ENCODE measurements at places on chromosomes 1 and 21.

DNA sequence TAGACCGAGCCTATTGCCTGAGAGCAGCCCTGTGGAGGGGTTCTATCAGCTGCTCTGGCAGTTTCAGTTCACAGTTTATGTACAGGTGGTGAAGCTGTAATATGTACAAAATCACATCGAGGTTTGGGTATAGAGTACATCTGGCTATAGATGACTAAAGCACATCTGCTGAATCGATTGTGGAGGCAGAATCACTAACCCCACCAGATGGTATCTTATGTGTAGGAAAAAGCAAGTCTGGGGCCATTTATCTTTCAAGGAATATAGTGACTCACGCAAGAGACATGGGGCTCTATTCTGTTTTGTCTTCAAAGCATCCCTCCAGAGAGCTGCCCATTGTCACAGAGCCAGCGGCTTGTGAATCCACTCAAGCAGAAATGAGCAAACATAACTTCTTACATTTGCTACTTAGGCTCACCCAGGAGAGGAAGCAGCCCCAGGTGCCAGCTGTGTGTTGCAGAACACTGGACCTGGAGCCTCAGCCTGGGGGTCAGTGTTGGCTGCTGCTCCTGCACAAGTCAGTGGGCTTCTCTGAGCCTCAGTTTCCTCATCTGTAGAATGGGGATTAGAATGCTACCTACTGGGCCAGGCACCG is 21.3 kb downstream of the MIIP start:
- peak; percentile 33 for DNase-seq

GRCh38 chr1:4585216-4585615 is 69.2 kb upstream of the AJAP1 start:
- DNase-seq, result peak; percentile 2

GRCh38 chr21:27700974-27701614 is 734.2 kb upstream of the ADAMTS5 start:
- DNase-seq, result peak; percentile 50

DNA sequence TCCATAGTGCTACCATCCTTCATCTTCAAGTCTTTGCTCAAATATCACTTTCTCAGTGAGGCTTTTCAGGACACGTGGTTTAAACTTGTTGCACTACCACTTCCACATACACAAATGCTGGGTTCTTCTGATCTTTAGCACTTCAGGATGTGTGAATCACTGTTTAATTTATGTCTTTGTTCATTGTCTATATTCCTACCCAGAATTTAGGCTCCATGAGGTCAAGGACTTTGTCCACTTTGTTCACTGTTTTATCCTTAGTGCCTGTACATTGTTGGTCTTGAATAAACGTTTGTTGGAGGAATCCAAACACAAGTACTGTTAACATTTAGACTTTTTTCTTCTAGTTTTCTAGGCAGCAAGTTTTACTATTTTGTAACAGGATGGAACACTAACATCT is 42.6 kb upstream of the RALGPS2 start:
- DNase-seq, result no peak

DNA sequence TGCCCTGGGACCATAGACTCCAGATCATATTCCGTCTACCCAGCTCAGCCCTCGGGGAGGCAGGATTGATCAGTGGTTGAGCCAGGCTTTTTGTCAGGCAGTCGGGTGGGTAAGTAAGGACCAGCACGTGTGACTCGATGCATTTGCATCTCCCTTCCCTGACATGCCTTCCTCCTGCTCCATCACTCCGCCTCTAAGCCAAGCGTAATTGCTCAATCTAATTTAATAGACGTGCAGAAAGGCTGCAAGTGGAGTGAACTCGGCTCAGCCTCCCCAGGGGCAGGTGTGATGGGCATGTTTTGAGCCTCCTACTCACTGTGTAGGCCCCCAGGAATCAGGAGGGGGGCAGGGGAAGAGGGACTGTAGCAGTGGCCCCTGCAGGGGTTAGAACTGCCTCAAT is 34.6 kb upstream of the GRIK3 start:
- no peak for DNase-seq

GRCh38 chr21:31848326-31848985 is 24.4 kb upstream of the HUNK start:
- DNase-seq, result no peak

GRCh38 chr1:196527919-196528318 is 80.3 kb downstream of the KCNT2 start:
- DNase-seq, result no peak

- DNase-seq, result no peak
Observed at GRCh38 chr1:212402666-212403321, 11.9 kb downstream of the PACC1 start.

- no peak for DNase-seq
Observed at GRCh38 chr1:25080294-25081209, 150.5 kb upstream of the RUNX3 start.

GRCh38 chr1:207453710-207454045 is 450 bp upstream of the CR2 start:
- DNase-seq, result no peak

DNA sequence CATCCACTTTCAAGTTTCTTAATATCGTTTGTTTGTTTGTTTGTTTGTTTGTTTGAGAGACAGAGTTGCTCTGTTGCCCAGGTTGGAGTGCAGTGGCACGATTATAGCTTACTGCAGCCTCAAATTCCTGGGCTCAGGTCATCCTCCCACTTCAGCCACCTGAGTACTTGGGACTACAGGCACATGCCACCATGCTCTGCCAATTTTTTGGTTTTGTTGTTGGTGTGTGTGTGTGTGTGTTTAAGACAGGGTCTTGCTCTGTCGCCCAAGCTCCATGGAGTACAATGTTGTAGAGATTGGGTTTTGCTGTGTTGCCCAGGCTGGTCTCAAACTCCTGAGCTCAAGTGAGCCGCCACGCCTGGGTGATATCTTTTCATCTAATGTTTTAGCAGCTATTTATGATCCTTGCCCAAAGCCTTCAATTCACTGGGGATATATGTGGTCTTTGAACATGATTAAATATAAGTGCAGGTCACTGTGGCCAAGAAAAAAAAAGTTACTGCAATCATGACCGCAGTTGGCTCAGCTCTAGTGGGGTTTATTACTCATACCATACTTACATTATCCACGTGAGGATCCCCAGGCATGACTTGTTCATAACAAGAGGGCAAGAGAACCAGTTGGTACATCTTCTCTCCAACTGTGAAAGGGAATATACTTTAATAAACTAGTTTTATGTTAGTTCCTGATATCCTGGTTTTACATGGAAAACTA is 8.0 kb downstream of the RRP1B start:
- no peak for DNase-seq

- no peak for DNase-seq
Observed at GRCh38 chr1:36365381-36365780, 20.3 kb downstream of the STK40 start.

GRCh38 chr1:213761845-213762407 is 225.8 kb upstream of the PROX1 start:
- peak; percentile 22 for DNase-seq

- DNase-seq, result no peak
Observed at GRCh38 chr1:186289943-186290545, 85.0 kb downstream of the TPR start.

- DNase-seq, result no peak
Observed at GRCh38 chr1:47201179-47201578, 11.3 kb upstream of the PDZK1IP1 start.

GRCh38 chr1:118008011-118008410 is 78.5 kb downstream of the WDR3 start:
- DNase-seq, result no peak

DNA sequence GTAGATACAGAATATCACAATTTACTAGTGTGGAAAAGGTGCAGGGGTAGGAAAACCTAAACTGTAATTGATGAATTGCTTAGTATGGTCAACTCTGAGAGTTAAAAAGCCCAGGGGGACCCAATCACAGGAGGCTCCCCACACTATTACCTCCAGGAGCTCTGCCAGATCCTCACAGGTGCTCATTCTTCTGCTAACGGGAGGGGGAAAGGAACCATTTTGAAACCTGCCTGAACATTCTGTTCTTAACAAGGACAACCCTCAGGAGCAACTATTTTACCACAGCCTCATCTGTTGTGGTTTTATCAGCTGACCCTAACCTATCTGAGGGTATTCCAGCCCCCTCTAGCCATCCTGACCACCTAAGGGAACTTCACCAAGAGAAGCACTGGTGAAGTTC is 19.1 kb downstream of the PDIK1L start:
- DNase-seq, result no peak

DNA sequence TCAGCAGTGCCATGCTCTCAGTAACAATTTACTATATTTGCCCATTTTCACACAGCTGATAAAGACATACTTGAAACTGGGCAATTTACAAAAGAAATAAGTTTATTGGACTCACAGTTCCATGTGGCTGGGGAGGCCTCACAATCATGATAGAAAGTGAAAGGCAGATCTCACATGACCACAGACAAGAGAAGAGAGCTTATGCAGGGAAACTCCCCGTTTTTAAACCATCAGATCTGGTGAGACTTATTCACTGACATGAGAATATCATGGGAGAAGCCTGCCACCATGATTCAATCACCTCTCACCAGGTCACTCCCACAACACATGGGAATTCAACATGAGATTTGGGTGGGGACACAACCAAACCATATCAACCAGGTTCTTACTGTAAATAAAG is 112.1 kb upstream of the C1orf87 start:
- DNase-seq, result no peak

GRCh38 chr1:220281159-220281574 is 8.9 kb upstream of the RAB3GAP2 start:
- DNase-seq, result no peak

DNA sequence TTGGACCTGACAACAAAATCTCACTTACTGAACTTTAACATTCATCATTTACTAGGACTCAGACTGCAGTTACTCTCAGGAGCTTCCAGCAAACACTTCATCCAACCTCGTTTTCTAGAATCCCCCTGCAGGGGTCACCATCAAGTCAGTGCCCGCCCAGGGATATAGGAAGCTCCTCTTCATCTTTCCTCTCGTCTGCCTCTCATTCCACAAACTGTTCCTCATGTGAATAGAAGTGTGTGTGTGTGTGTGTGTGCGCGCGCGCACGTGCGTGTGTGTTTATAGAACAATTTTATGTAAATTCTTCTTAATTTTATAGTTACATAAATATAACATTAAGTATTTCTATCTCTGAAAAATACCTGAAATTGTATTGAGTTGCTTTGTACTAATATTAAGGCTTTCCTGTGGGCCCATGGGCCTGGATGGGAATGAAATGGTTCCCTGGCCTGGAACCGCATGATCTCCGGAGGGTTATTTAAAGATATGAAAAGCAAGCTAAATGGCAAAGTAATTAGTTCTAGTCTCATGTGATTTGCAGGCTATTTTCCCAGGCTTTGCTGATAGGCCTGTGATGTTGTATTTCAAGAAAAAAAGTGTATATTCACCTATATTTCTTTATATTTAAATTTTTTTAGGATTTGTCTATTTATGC is 21.7 kb upstream of the ABCD3 start:
- DNase-seq, result no peak

- no peak for DNase-seq
Observed at GRCh38 chr21:31938330-31939301, 65.8 kb downstream of the HUNK start.

- DNase-seq, result no peak
Observed at GRCh38 chr1:153612755-153613331, at the start of gene S100A16. S100A16 (minus strand) TSS chr1:153613137; CDS start chr1:153608151, 4,986 bp downstream.

GRCh38 chr1:116314305-116314919 is 58.6 kb upstream of the ATP1A1 start:
- DNase-seq, result no peak

GRCh38 chr1:179800481-179800880 is 57.4 kb downstream of the FAM163A start:
- DNase-seq, result no peak

DNA sequence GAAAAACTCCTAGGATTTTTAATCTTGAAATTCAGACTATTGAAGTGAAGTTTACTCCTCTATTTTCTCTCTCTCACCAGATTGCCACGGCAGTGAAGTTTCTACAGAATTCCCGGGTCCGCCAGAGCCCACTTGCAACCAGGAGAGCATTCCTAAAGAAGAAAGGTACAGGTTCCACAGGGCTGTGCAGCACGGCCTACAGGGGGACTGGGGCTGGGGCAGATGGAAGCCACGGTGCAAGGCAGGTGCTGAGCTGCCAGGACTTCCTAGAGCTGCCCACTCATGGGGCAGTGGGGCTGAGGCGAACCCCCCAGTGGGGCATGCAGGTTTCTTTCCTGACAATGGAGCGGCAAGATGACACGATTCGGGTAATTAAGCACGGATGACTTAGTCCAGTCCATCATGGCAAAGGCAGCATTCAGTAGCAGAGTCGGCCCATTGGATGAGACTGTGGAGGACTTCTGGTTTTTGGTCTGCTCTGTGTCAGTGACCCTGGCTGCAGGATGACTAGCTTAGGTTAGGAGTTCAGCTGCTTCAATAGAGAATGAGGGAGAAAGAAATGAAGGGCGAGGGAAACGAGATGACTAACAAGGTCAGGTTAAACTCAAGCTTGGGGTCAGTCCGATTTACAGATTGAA is 61.5 kb downstream of the PEX14 start:
- no peak for DNase-seq

DNA sequence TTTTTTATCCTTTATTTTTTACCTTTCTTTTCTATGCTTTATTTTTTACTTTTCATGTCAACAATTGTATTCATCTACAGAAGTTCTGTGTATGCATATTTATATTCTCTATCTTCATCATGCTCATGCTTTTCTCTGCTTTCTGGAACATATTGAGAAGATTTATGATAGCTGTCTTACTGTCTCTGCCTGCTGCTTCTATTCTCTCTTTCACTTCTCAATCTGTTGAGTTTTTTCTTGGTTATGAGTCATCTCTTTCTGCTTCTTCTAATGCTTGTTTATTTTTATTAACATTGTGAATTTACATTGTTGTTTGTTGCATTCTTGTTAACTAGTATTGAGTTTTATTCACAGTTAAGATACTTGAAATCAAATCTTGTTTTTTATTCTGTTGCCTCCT is 22.6 kb downstream of the F5 start:
- DNase-seq, result no peak

DNA sequence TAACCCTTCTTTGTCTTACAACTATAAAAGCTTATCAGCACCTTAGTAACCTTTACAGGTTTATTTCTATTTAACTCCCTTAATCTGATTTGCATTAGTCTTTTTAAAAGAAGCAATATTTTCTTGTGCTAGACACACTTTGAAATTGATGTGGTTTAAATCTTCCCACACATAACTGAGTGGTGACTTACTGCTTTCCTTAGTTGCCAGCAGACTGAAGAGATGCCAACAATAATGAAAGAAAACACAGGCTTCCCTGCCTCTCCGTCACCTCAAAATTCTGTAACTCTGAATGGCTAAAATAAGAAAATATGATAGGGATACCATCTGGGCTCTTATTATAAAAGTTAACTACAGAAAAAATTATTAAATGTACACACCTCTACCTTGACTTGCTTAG is 196.8 kb downstream of the PTBP2 start:
- DNase-seq, result no peak

- DNase-seq, result no peak
Observed at GRCh38 chr1:177975588-177976495, 6.0 kb upstream of the SEC16B start.

- DNase-seq, result no peak
Observed at GRCh38 chr1:245441689-245442088, 286.9 kb downstream of the KIF26B start.
